Myometrial cell (primary cell): ENCODE measurements at places on chromosomes 2 and 18. TPM values are rescaled to one million over a fixed set of nuclear protein-coding genes. Genes with fewer than 3 reads are reported as not detected.

The DNAH6 gene
- 0.29 and 0.35 TPM in 2 replicates for total RNA-seq

The GRB14 gene
- not detected in 2 replicates for total RNA-seq

The MROH2A gene
- total RNA-seq: not detected in 2 replicates

The FBLN7 gene
- total RNA-seq: under 0.01 TPM in 1 of 2 replicates, not detected in the other

The FAM228A gene
- total RNA-seq: under 0.01 TPM in 1 of 2 replicates, not detected in the other

The CIB4 gene
- total RNA-seq: not detected in 2 replicates

The SCTR gene
- not detected in 2 replicates for total RNA-seq

The SAG gene
- not detected in 2 replicates for total RNA-seq

The PLGLB2 gene
- total RNA-seq: not detected in 2 replicates

The ST6GAL2 gene
- 0.18 and 0.58 TPM in 2 replicates for total RNA-seq
